ENCODE measurements at places on chromosomes 5 and 9. TPM values are rescaled to one million over a fixed set of nuclear protein-coding genes. Genes with fewer than 3 reads are reported as not detected.

- DNase-seq: no peak
Measured at GRCh38 chr5:103589357-103589756, 26.8 kb upstream of the NUDT12 start.

GRCh38 chr9:122216798-122217418 is 11.8 kb downstream of the LHX6 start:
- DNase-seq: no peak

DNA sequence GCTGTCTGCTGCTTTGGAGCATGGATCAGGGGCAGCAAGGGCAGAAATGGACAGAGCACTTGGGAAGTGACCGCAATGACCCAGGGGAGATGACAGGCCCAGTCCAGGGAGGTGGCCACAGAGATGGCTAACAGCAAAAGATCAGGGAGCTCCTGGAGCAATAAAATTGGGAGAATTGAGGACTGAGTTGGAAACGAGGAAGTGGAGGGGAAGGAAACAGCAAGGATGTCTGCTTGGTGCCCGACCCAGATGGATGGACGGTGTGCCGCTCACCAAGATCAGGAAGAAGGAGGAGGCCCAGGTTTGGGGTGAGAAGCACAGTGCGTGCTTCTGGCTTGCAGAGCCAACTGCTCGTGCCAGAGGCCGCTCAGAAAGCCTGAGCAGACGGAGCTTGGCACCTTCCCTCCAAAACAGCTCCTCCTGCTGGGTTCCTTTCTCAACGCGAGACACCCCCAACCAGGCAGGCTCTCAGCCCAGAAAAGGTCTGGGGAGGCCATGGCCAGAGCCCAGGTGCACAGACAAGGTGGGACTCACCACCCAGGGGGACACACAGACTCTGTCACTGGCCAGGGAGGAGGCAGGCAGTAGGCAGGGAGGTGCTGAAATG is 1.7 kb upstream of the SLC34A1 start:
- peak; percentile 39 for DNase-seq

GRCh38 chr9:83596899-83597504 is 25.9 kb upstream of the IDNK start:
- no peak for DNase-seq

DNA sequence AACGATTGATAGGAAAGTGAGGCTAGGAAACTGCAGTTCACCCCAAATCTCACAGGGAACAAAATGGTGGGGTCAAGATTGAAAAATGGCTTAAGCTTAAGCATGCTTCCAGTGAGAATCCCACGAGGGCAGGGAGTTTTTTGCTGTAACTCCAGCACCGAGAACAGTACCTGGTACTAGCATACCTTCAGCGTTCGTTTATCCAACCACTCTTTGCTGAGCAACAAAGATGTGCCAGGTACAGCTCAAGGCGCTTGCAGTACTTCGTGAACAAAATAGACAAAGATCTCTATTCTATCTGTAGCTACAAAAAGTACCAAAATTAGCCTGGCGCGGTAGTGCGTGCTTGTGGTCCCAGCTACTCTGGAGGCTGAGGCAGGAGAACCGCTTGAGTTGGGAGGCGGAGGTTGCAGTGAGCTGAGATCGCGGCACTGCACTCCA is 778 bp upstream of the PPP6C start:
- no peak for DNase-seq

DNA sequence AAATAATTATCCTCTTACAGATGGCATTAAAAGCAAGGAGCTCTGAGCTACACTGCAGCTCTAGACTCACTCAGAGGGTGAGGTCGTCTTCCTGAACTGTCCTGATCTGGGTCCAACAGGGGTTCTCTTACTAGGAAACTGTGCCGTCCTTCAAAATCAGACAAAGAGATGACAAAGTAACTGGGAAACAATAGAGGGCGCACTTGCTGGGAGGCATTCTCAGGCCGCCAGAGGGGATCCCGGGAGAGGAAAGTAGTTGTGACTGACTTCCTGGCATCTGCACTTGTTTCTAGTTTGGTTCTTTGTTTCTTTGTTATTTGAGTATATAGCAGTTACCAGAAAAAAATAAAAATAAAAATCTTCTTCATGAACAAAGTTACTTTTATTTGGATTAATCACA is 142.9 kb upstream of the MSX2 start:
- peak; percentile 45 for DNase-seq

- no peak for DNase-seq
Measured at GRCh38 chr5:55134053-55134722, 25.8 kb upstream of the GPX8 start.

DNA sequence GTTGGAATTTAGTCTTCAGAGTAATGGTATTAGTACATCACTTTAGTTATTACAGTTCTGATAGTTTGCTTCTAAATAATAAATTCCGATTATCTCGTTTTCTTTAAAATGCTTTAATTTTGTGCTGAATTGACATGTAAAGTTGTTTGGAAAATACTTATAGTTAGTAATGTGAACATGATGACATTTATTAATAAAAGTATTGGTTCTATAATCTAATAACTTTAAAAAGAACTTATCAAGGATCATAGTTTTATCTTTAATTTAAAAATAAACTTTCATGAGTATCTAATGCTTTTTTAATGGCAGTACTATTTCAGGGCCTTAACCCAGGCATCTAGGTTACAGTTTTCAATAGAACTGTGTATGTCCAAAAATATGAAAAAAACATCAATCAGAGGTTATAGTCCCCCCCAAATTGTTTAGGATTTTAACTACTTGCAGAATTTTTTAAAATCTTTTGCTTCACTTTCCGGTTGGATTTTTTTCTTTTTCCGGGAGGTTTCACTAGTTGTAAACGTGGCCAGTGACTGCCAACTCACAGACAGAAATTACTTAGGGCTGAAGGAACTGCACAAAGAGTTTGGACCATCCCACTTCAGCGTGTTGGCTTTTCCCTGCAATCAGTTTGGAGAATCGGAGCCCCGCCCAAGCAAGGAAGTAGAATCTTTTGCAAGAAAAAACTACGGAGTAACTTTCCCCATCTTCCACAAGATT is 680 bp downstream of the GPX8 start:
- peak; percentile 83 for DNase-seq

- DNase-seq: peak; percentile 10
Measured at GRCh38 chr5:179759581-179760551, 27.2 kb downstream of the MAML1 start.

- DNase-seq: no peak
Measured at GRCh38 chr9:69433392-69433791, 108.4 kb downstream of the ENTREP1 start.

- peak; percentile 67 for DNase-seq
Measured at GRCh38 chr9:98427491-98427890, 172.0 kb upstream of the TBC1D2 start.

- DNase-seq: no peak
Measured at GRCh38 chr9:106857811-106858470, 5.0 kb upstream of the ZNF462 start.

GRCh38 chr9:134691695-134692572 is 50.3 kb downstream of the COL5A1 start:
- no peak for DNase-seq

DNA sequence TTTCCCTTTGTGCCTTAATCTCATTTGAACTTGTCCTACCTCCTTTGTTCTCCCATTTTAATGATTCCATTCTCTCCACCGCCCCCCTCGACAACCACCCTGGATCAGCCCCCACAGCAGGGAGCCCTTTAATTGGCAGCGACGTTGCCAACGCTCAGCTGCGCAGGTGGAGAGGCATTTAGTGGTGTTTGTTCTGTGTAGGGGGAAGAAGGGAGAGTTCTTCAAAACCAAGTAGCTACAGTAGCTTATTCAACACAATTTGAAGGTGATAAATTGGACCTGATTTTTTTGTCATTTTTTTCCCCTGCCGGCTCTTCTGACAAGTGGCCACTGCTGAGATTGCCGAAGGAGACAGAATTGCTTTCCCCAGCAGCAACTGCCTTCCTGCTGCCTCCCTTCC is 499.1 kb downstream of the CDK5RAP2 start:
- DNase-seq: no peak

Gene ENHO
- not detected for total RNA-seq

Gene RAB3C
- not detected for total RNA-seq

Gene NXNL2
- total RNA-seq: not detected

All from MG63 (cell line).